ENCODE measurements at places on chromosomes 5 and 9.

- no peak for DNase-seq
Observed at GRCh38 chr5:41874512-41875060, 4.4 kb upstream of the OXCT1 start.

- no peak for DNase-seq
Observed at GRCh38 chr9:90309809-90310520, 332.7 kb downstream of the DIRAS2 start.

DNA sequence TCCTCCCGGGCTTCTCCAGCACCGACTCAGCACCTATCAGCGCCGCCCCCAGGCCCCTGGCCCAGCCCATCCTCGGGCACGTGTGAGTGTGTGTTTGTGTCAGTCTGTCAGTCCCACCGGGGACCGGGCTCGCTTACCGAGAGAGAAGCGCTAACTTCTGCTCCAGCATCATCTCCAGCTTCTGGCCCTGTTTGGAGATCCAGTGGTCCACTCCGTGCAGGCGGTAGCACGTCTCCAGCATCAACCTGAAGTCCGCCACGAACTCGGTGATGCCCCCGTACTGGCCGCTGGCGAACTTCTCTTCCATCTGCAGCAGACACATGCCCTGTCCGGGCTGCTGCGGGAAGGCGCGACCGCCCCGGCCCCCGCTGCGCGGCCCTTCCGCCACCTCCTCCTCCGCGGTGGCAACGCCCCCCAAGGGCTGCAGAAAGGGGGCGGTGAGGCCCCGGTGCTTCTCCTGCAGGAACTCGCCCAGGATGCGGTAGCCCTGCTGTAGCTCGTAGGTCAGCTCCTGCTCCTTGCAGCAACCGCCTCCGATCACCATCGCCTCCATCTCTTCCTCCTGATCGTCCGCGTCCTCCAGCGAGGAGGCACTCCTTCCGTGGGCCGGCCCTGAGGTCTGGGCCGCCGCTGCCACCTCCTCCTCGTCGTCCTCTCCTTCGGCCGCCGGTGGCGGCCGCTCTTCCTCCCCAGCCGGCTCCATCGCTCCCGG is 8.2 kb downstream of the RANBP6 start:
- DNase-seq: peak; percentile 92

GRCh38 chr5:59066367-59067163 is 483.7 kb downstream of the RAB3C start:
- DNase-seq: no peak

- DNase-seq: no peak
Observed at GRCh38 chr5:80977764-80978163, 17.6 kb downstream of the RASGRF2 start.

DNA sequence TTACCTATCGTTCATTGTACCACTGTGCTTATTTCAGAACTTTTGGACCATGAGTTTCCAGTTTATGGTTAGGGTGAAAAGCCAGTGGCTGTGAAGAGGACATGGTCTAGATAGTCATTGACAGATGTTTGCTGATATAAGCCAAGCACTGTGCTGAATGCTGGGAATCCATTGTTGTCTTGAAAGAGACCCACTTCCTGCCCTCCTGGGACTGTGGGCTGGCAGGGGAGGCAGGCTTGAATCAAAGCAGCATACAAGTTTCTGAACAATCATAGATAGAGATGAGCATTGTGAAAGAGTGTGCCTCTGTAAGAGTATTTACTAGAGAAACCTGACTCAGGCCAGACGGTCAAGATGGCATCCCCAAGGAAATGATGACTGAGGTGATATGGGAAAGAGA is 73.4 kb downstream of the NMUR2 start:
- DNase-seq: no peak

GRCh38 chr5:170617533-170618490 is 114.0 kb downstream of the KCNIP1 start:
- DNase-seq: no peak

DNA sequence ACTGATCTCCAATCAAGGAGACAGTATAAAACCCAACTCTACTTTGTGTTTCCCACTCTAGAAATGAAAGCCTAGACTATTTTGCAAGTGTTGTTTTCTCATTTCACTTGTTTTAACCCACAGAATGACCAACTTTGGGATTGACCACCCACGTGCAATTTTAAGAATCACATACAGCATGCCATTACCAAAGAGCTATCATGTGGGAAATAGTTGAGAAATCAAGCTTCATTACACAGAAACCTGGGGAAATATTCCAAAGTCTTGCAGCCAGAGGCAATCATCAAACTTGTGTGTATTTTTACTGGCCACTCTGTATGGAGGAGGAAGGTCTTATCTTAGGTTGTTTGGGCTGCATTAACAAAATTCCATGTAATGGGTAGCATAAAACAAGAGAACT is 451.4 kb upstream of the DAB2 start:
- DNase-seq: no peak

DNA sequence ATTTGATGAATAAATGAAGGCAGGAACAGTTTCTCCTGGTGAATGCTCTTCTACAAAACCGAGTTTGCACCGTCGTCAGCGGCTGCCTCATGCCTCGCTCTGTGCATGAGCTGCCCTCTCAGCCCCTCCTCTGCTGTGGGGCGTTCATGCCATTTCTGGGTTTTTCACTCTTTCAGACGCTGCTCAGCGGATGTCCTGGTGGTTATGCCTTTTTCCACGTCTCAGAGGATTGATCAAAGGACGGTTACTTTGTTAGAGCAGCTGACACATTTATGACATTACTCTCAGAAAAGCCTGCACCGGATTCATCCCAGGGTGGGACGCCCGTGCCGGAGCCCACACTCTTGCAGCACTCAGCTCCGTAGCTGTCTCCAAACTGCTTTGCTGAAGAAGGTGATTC is 195.9 kb upstream of the PPP1R26 start:
- DNase-seq: no peak
